ENCODE measurements at places on chromosomes 5 and 9. TPM values are rescaled to one million over a fixed set of nuclear protein-coding genes. Genes with fewer than 3 reads are reported as not detected.
A peak's percentile ranks its signal among the peaks of the same experiment; 100 is the strongest.

- H3K27me3 ChIP-seq, result peaks cover 2% of the 10 kb centered on the region
- H3K4me1 ChIP-seq, result peaks cover 10% of the 10 kb centered on the region
- no peak overlapping the region for H3K27ac ChIP-seq
- no peak overlapping the region for H3K4me3 ChIP-seq
- peaks cover 6% of the 10 kb centered on the region for H3K36me3 ChIP-seq
Observed at GRCh38 chr5:180823940-180824629, 21.5 kb upstream of the MGAT1 start.

DNA sequence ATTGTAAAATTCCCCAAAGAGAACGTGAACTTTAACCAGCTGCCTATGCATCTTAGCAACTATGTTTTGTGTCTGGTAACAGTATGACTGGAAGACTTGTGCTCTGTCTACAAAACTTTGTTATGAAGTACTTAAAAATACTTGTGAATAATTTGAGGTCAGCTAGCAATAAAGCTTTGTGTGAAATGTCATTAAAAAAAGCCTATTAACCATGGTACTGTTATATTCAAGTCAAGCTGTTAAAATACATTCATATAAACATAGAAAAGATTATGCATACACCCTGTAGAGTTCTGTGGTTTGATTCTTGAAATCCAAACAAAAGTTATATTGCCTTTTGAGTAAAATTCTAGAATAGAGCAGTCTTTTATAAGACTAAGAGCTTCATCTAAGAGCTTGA, 60.1 kb downstream of the VCAN start:
- peaks cover 2% of the 10 kb centered on the region for H3K27me3 ChIP-seq
- DNase-seq, result no peak
- no peaks in the 10 kb centered on the region for H3K36me3 ChIP-seq
- no peak overlapping the region for H3K27ac ChIP-seq
- H3K4me3 ChIP-seq, result no peak overlapping the region

- no peaks in the 10 kb centered on the region for H3K36me3 ChIP-seq
- no peaks in the 10 kb centered on the region for H3K4me1 ChIP-seq
- no peak overlapping the region for H3K4me3 ChIP-seq
- H3K27me3 ChIP-seq, result no peaks in the 10 kb centered on the region
Observed at GRCh38 chr5:106134549-106134948, 1536.2 kb downstream of the EFNA5 start.

Gene CCDC192
- 0.26 TPM for total RNA-seq

- peaks cover 6% of the 10 kb centered on the region for H3K27me3 ChIP-seq
- peaks cover 15% of the 10 kb centered on the region for H3K4me1 ChIP-seq
- H3K4me3 ChIP-seq, result peak overlapping the region; percentile 99
- no peak for DNase-seq
Observed at GRCh38 chr9:110254500-110254899, 1.8 kb downstream of the TXN start.

GRCh38 chr5:180467028-180467975, 26.9 kb upstream of the CNOT6 start:
- H3K27ac ChIP-seq, result no peak overlapping the region
- peaks cover 11% of the 10 kb centered on the region for H3K27me3 ChIP-seq
- no peak for DNase-seq
- H3K4me1 ChIP-seq, result peaks cover 34% of the 10 kb centered on the region

Gene FBN2
- 106 TPM for total RNA-seq

DNA sequence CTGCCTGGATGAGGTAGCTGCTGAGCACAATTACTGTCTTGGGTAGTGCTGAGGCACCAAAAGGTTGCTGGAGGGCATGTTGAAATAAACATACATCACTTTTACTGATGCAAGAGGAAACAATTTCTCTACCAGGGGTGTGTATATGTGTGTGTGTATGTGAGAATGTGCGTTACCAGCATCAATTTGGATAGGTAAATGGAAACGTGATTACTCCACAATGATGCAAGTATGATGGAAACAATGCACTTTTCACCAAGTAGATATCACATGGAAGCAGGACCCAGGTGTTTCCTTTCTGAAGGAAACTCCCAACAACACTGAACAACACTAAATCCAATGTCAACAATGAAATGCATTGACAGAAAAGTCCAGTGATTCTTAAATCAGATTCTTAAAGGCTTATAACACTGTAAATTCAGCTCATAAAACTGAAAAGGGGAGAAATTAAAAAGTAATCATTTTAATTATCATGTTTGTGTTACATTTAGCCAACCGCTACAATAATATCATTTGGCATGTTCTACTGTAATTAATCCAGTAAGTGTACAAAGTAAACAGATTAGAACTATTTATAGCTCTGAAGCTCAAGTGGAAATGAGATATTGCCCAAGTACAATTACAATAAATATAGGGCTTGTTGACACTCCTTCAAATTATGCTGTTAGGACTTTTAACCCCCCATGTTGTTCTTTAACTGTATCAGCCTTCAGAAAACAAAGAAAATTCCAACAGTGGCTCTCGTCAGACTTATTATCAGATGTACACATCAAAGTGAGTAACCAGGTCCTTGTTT, 25.3 kb downstream of the YIPF5 start:
- H3K4me3 ChIP-seq, result no peak overlapping the region
- peak; percentile 30 for DNase-seq
- peak overlapping the region; percentile 99 for H3K27ac ChIP-seq
- H3K4me1 ChIP-seq, result peaks cover 42% of the 10 kb centered on the region
- no peaks in the 10 kb centered on the region for H3K36me3 ChIP-seq

GRCh38 chr5:10461904-10462555, 20.4 kb downstream of the ROPN1L start:
- H3K27me3 ChIP-seq, result peaks cover 25% of the 10 kb centered on the region
- H3K36me3 ChIP-seq, result peaks cover 8% of the 10 kb centered on the region
- H3K4me1 ChIP-seq, result peaks cover 35% of the 10 kb centered on the region

- no peak overlapping the region for H3K4me3 ChIP-seq
- H3K27ac ChIP-seq, result no peak overlapping the region
- H3K27me3 ChIP-seq, result peaks cover 2% of the 10 kb centered on the region
- no peaks in the 10 kb centered on the region for H3K4me1 ChIP-seq
- H3K36me3 ChIP-seq, result peaks cover 3% of the 10 kb centered on the region
Observed at GRCh38 chr9:95341293-95341962, 23.9 kb upstream of the FANCC start.

Gene HINT2
- 43.3 TPM for total RNA-seq

DNA sequence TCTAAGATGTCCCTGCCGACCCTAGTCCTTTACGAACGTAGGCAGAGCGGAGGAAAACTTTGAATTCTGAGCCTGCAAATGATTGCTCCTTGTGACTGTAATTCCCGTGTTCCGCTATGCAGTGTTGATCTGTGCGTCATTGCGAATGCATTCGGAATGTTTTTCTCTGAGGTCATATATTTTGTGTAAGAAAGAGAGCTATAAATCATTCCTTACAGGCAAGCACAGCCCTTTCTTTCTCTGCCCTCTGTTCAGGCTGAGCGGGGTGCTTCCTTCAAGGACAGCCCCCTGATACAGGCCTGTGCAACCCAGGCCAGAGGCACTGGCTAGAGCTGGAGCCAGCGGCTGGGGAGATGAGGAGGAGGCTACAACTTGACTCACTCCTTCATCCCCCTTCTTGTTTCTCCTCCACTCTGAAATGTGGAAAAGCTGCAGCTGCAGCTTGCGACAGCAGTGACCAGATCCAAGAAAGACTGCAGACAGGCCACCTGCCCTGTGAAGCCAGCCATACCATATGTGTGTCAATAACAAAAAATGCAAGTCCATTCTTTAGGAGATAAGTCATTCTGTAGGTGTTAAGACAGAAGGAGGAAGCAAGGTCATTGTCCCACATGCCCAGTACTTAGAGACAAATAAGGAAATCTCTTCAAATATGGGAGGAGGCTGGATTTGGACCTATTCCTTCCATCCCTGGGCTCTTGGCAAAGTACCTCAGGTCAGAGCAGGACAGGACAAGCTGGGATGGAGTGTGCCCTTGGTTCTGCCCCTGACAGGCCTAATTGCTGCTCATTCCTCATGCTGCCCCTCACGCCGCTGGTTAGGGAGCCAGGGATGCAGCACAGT, 345.7 kb upstream of the WWC1 start:
- H3K27ac ChIP-seq, result no peak overlapping the region
- no peaks in the 10 kb centered on the region for H3K27me3 ChIP-seq
- H3K4me1 ChIP-seq, result no peaks in the 10 kb centered on the region
- H3K36me3 ChIP-seq, result no peaks in the 10 kb centered on the region

GRCh38 chr5:139641116-139642080, 6.8 kb upstream of the CXXC5 start:
- peaks cover under 1% of the 10 kb centered on the region for H3K36me3 ChIP-seq
- no peak overlapping the region for H3K4me3 ChIP-seq
- H3K4me1 ChIP-seq, result peaks cover 36% of the 10 kb centered on the region
- no peak overlapping the region for H3K27ac ChIP-seq

Gene IL9
- not detected for total RNA-seq

DNA sequence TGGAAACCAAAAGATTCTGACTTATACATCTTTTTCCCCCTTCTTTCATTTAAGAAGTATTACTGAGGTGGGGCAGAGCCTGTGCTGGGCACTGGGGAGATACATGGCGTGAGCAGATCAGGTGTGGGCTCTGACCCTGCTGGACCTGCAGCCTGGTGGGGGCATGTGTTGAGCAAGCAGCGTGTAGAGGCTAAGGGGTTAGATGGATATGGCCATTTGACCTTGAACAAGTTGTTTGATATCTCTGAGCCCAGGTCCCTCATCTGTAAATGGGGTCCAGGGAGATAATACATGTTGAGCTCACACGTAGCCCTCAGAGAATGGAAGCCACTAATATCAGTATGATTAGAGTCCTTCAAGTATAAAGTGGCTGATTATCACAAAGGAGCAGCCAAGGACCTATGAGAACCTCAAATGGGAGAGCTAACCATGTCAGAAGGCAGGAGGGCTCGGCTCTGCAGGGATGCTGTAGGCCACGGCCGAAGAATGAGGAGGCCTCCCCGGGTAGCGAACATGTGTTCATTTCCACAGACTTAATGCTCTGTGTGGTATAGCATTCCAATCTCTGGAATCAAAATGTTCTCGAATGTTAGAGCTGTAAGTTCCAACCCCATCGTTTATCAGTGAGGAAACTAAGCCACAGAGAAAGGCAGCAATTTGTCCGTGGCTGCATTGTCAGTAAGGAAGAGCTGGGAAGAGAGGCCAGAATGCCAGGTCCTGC, 15.4 kb upstream of the ANGPTL2 start:
- peaks cover 6% of the 10 kb centered on the region for H3K27me3 ChIP-seq
- H3K4me1 ChIP-seq, result peaks cover 7% of the 10 kb centered on the region
- DNase-seq, result no peak
- no peak overlapping the region for H3K4me3 ChIP-seq
- no peaks in the 10 kb centered on the region for H3K36me3 ChIP-seq

Gene CFAP157
- total RNA-seq, result 0.85 TPM

DNA sequence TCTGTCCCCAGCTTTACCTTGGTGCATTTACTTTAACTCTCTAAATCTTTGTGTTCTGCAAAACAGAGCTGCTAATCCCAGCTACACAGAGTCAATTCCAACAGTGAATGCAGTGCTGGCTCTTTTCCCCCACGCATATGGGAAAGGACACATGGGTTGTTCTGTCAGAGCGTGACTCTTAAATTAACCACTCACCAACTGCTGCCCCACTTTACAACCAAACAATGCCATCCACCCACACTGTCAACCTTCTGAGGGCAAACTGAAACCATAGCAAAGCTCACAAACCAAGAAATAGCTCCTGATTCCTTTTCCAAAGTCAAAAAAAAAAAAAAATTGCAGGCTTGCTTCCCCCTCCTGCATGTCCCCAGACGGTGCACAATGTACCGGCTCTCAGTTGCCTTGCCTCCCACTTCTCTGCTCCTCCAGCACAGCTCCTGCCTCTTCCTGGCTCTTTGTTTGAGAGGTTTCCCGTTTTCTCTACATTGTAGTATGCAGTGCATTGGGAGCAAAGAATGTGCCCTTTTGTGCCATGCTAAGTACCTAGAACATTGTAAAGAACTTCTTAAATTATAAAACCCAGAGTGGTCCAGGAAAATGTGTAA, 151.5 kb upstream of the DAPK1 start:
- peaks cover under 1% of the 10 kb centered on the region for H3K27me3 ChIP-seq
- H3K36me3 ChIP-seq, result no peaks in the 10 kb centered on the region
- DNase-seq, result no peak
- H3K4me3 ChIP-seq, result no peak overlapping the region
- peaks cover 8% of the 10 kb centered on the region for H3K4me1 ChIP-seq

- no peaks in the 10 kb centered on the region for H3K27me3 ChIP-seq
- H3K4me3 ChIP-seq, result no peak overlapping the region
- peaks cover 55% of the 10 kb centered on the region for H3K36me3 ChIP-seq
- H3K27ac ChIP-seq, result no peak overlapping the region
- H3K4me1 ChIP-seq, result no peaks in the 10 kb centered on the region
Observed at GRCh38 chr9:92263131-92263530, 30.4 kb downstream of the IARS1 start.

Gene ANKRD31
- total RNA-seq, result 0.05 TPM

Gene ALDOB
- total RNA-seq, result 0.31 TPM

DNA sequence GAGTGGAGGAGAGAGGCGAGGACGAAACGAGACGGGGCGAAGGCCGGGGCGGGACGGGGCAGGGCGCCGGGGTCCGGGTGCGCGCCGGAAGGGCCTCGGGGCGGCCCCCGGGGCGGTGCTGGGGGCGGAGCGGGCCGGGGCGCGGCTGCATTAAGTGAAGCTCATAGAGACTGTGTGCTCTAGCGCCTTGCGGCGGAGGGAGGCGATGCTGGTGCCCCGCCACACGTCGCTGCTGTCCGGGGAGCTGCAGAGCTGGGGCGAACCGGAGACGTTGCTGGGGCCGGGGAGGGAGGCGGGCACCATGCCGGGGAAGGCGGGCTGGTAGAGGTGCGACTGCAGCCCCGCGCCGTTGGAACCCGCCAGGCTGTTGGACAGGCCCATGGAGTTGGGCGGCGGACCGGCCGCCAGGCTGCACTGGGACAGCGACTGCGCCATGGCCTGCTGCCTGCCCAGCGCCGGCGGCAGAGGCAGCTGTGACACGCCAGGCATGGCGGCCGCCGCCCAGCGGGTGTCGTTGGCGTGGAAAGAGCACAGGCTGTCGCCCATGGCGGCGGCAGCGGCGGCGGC, 8.3 kb downstream of the OTP start:
- H3K27ac ChIP-seq, result no peak overlapping the region
- H3K4me1 ChIP-seq, result peaks cover 19% of the 10 kb centered on the region
- peak; percentile 47 for DNase-seq

GRCh38 chr9:7862170-7862569, 62.6 kb upstream of the DMAC1 start:
- H3K4me3 ChIP-seq, result no peak overlapping the region
- H3K4me1 ChIP-seq, result no peaks in the 10 kb centered on the region
- no peak overlapping the region for H3K27ac ChIP-seq
- H3K36me3 ChIP-seq, result no peaks in the 10 kb centered on the region
- DNase-seq, result no peak

DNA sequence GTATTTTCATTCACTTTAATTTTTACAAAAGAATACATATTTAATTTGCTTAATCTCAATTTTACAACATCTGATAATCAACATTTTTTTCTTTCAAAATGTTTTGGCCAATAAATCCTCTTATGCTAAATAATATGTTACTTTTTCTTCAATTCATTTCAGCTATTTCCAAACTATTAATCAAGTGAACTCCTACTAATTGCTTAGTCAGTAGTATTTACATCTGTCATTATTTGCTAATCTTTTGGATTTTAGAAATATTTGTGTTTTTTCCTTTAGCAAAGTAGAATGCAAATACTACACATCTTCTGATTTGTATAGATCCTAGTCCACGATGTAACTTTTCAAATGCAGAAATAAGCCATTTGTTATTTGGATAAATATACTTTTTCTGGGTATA, 1.6 kb upstream of the TNPO1 start:
- no peak overlapping the region for H3K4me3 ChIP-seq

Gene RNF183
- not detected for total RNA-seq

Measured in endothelial cell (in vitro differentiated cells).